Fibroblast of mammary gland (primary cell): ENCODE measurements at places on chromosomes 13 and 19.

GRCh38 chr13:94416454-94417080 lies 62.9 kb downstream of the DCT start:
- peak; percentile 52 for DNase-seq

DNA sequence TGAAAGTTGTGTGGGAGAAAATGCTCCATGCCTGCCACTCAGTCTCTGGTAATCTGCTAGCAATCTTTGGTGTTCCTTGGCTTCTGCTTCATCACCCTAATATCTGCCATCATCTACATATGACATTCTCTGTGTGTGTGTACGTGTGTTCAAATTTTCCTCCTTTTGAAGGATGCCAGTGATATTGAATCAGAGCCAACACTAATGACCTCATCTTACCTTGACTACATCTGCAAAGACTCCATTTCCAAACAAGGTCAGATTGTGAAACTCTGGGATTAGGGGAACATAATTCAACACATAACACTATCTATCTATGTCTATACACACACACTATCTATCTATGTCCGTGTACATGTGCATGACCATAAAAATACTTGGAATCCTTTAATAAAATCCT lies 81.4 kb upstream of the IRS2 start:
- peak; percentile 45 for DNase-seq

- DNase-seq, result no peak
Observed at GRCh38 chr19:49067554-49067953, 2.9 kb upstream of the NTF4 start.

- peak; percentile 60 for DNase-seq
Observed at GRCh38 chr13:80168089-80168850, 172.7 kb downstream of the SPRY2 start.

DNA sequence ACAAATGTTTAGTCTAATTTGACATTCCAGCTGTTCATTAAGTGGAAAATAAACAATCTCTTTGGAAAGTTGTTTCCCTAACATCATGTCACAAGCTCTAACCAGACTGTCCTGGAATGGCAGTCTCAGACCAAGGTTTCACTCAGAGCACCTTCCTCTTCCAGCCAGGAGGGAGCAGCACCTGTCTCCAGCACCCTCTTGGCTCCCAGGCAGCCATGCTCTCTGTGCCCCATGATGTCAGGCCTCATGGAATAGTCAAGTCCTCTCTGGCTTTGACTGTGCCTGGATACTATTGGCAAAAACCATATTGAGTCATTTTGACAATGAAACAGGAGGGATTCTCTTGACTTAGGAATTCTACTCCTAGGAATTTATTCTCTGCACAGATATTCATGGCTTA lies 171.4 kb downstream of the OXGR1 start:
- peak; percentile 49 for DNase-seq

GRCh38 chr13:21717817-21718216 lies 46.9 kb downstream of the FGF9 start:
- no peak for DNase-seq

- no peak for DNase-seq
Observed at GRCh38 chr13:109362616-109363015, 423.8 kb downstream of the IRS2 start.
